ENCODE measurements at places on chromosomes 11 and 22. TPM values are rescaled to one million over a fixed set of nuclear protein-coding genes. Genes with fewer than 3 reads are reported as not detected.

Gene FGF3
- not detected for total RNA-seq

Gene MS4A14
- not detected for total RNA-seq

Gene KRTAP5-5
- not detected for total RNA-seq

Gene SYCE3
- not detected for total RNA-seq

Gene MTMR3
- total RNA-seq = 18.5 TPM

Gene CEP57
- 72.7 TPM for total RNA-seq

Gene CLTCL1
- total RNA-seq = 12.4 TPM

Gene DCHS1
- 10.5 TPM for total RNA-seq

Gene PGA5
- 0.67 TPM for total RNA-seq

Gene GRAP2
- not detected for total RNA-seq

Gene HMOX1
- total RNA-seq = 25.7 TPM

Gene FAR1
- total RNA-seq = 65.1 TPM

Gene NXPE4
- not detected for total RNA-seq

Gene CARD16
- not detected for total RNA-seq

Gene VWCE
- 12.3 TPM for total RNA-seq

Gene KDM4E
- not detected for total RNA-seq

Gene GRIA4
- total RNA-seq = 18.8 TPM

Gene CRYAB
- total RNA-seq = 4.0 TPM

Gene NCR3LG1
- 1.7 TPM for total RNA-seq

Gene SHISAL1
- 5.8 TPM for total RNA-seq

Gene APOBEC3C
- total RNA-seq = 23.3 TPM

Gene DEUP1
- total RNA-seq = 0.38 TPM

Gene PHLDA2
- 5.4 TPM for total RNA-seq

All from H1 (cell line).